ENCODE measurements at places on chromosomes 3 and 15.

- H3K27ac ChIP-seq, result no peak overlapping the region
- no peaks in the 10 kb centered on the region for H3K36me3 ChIP-seq
- no peaks in the 10 kb centered on the region for H3K27me3 ChIP-seq
- no peak for DNase-seq
- H3K4me1 ChIP-seq, result peaks cover 3% of the 10 kb centered on the region
These were observed 213.8 kb downstream of the CHST2 start for GRCh38 chr3:143333367-143333766.

DNA sequence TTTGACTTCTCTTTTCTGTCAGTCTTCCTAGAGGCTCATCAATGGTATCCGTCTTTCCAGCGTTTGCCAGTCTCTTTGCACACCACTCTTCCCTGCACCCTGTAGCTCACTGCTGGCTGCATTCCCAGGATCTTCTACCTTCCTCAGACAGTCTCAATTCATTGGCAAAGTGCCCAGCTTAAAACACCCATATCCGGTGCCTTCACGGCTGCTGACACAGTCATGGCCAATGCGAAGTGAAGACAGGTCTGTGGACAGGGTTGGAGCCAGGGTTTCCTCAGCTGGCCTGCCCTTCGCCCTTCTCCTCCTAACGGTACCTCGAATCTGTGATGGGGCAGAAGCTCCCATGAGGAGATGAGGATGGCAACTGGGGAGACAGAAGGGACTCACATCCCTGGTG is 36.1 kb downstream of the PTH1R start:
- H3K4me1 ChIP-seq, result peaks cover 2% of the 10 kb centered on the region
- peaks cover 2% of the 10 kb centered on the region for H3K36me3 ChIP-seq
- DNase-seq, result no peak
- no peak overlapping the region for H3K4me3 ChIP-seq
- no peak overlapping the region for H3K27ac ChIP-seq

DNA sequence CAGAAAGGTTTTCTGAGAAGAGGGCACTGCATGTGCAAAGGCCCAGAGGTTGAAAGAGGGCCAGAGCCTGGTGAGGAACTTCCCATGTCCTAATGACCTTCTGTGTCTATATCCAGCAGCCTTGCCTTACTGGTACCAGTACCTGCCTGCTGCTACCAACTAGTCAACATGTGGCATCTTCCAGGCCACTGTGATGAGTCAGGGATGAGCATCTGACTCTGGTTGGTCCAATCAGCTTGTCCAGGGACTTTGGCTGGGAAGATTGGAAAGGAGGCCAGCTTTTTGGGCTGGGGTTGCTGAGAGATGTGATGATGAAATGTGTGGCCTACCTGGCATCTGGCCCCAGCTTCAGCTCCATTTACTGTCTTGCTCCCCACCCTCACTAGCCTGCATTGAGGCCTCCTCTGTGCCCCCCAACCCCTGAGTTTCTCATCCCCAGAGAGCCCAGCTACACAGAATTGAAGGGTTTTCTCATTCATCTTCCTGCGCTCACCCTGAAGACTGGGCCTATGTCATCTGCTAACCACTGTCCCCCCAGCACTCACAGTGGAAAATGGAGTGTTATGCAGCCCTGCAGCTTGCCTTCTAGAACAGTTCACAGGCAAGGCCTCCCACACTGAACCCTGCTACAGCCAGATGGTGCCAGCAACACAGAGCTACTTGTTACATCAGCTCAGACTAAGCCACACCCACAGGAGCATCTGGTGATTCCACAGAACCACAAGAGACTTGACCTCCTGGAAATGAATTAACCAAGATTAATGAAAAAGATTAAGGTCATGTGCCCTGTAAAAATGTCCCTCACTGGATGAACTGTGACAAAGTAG is 1.3 kb upstream of the TWF2 start:
- peaks cover 18% of the 10 kb centered on the region for H3K4me1 ChIP-seq
- no peak for DNase-seq
- no peak overlapping the region for H3K4me3 ChIP-seq
- H3K27ac ChIP-seq, result no peak overlapping the region
- no peaks in the 10 kb centered on the region for H3K36me3 ChIP-seq

- H3K27me3 ChIP-seq, result no peaks in the 10 kb centered on the region
- H3K36me3 ChIP-seq, result no peaks in the 10 kb centered on the region
- H3K4me1 ChIP-seq, result 0 out of 2 replicates have a peak, but pooled peaks cover 1% of the 10 kb centered on the region
- no peak overlapping the region for H3K4me3 ChIP-seq
- DNase-seq, result no peak
These were observed 210.8 kb upstream of the NR2E3 start for GRCh38 chr15:71599418-71600151.

DNA sequence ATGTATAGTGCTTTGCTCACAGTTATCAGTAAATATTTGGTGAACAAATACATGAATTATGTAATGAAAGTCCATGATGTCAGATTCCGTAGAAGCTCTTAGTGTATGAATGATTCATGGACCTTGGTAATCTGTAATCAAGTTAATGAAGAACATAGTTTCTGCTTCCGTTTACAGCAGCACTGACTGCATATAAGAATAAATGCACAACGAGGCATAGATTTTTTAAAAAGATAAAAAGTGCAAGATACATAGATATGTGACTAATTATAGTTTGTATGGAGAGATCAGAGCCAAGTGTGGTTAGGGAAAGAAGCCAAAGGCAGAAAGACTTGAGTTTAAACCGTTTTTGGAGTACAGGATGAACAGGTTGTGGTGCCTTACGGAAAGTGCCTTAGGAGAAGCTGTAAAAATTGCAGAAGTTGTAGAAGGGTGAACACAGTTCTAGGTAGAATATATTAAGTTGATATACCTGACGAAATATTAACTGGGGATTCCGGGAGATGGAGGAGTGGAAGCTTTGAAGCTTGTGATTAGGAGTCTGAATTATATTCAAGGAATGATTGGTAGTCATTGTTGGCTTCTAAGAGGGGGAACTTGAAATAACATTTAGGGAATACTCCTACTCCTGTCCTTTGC is 293.1 kb downstream of the NLGN1 start:
- no peaks in the 10 kb centered on the region for H3K4me1 ChIP-seq
- H3K36me3 ChIP-seq, result no peaks in the 10 kb centered on the region
- DNase-seq, result no peak
- no peaks in the 10 kb centered on the region for H3K27me3 ChIP-seq
- H3K27ac ChIP-seq, result no peak overlapping the region

- no peak overlapping the region for H3K27ac ChIP-seq
- H3K4me3 ChIP-seq, result no peak overlapping the region
- no peaks in the 10 kb centered on the region for H3K36me3 ChIP-seq
- no peak for DNase-seq
These were observed 248.1 kb upstream of the CHRNA7 start for GRCh38 chr15:31782016-31782783.

DNA sequence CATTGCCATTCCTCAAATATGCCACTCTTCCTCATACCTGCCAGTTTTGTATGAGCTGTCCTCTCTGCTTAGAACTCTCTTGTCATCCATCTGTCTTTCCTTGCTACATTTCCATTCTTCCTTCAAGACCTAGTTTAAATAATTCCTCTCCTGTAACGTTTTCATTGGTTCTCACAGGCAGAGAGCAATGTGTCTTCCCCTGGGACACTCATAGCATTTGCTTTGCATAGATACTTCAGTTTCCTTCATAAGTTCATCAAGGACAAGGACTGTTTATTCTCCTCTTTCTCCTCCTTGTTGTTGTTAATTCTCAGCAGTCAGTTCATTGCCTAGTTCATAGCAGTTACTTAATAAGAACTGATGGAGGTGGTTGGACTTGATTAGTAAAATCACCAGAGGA is 10.5 kb downstream of the NR2C2 start:
- no peak for DNase-seq
- no peaks in the 10 kb centered on the region for H3K36me3 ChIP-seq
- no peak overlapping the region for H3K4me3 ChIP-seq
- H3K4me1 ChIP-seq, result no peaks in the 10 kb centered on the region
- H3K27me3 ChIP-seq, result no peaks in the 10 kb centered on the region

DNA sequence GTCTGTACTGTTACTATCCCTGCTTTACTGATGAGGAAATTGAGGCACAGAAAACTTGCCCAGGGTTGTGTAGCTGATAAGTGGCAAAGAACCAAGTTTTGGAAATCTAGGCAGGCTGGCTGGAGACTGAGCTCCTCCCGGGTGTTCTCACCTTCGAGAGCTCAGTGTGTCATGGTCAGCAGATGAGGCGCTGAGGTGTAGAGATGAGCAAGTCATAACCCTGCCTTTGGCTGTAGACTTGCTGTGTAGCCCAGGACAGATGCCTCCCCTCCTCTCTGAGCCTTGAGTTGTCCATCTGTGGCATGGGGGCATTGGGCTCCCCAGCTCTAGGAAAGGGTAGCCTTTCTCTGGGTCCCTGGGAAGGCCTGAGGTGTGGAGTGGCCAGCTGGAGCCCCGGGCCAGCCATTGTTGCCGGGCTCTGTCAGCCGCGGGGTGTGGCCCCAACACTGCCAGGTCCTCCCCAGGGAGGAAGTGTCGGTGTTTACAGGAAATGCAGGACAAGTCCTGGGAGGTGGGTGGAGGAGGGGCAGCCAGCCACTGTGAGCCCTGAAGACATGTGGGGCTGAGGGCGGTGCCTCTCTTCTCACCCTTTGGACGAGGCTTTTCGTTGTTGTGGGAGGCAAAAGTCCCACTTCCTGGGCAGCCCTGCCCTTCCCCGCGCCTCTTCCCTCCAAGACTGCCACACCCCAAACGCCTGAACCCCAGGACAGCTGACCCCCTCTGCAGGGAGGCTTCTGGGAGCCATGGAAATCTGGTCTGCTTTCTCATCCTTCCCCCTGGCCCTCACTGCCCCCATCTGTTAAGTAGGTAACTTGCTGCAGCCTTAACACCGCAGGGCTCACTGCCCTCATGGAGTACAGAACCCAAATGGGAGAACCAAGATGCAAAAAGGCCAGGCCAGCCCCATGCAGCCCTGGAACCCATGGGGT is 29.1 kb downstream of the FGD5 start:
- H3K4me3 ChIP-seq, result no peak overlapping the region
- no peaks in the 10 kb centered on the region for H3K36me3 ChIP-seq
- no peak overlapping the region for H3K27ac ChIP-seq
- peaks cover 16% of the 10 kb centered on the region for H3K4me1 ChIP-seq

DNA sequence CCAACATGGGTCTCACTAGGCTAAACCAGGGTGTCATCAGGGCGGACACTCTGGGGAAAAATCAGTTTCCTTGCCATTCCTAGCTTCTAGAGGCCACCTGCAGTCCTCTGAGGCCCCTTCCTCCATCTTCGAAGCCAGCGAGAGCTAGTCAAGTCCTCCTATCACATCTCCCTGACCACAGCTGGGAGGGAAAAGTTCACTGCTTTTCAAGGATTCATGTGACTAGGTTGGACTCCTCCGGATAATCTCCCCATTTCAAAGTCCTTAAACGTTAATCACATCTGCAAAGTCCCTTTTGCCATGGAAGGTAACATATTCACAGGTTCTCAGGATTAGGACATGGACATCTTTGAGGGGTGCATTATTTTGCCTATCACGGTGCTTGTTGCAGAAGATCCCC is 35.9 kb upstream of the MAP3K13 start:
- no peaks in the 10 kb centered on the region for H3K4me1 ChIP-seq
- H3K27me3 ChIP-seq, result no peaks in the 10 kb centered on the region
- H3K27ac ChIP-seq, result no peak overlapping the region
- H3K4me3 ChIP-seq, result no peak overlapping the region
- DNase-seq, result no peak

DNA sequence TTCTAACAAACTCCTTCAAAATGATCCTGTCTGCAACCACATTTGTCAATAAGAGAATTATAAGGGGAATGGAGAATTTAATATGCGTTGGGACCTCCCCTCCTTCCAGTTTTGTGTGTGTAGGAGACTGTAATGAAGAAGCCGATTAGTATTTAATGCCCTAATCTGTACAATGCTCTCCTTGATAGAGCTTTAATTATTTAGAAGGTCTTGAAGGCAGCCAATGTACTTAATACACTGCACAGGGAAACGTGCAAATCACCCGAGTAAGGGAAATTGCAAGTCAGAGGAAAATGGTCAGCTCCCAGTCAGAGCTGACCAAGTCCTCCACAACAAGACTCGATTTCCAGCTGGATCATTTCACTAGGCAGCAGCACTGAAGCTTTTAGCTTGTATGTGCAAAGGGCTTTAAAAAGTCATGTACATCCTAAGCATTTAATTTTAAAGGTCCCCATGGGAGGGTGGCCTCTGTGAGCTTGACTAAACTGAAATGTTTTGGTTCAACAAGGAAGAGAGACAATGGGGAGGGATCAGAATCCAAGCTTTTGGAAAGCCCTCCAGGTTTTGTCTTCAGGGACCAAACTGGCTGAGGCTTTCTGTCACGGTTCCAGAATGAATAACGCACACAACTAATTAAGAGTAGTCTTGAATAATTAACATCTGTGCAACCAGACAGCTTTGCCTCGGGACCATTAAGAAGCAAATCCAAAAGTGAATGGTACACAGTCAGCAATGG is 159.8 kb upstream of the MITF start:
- no peaks in the 10 kb centered on the region for H3K36me3 ChIP-seq
- DNase-seq, result no peak
- no peak overlapping the region for H3K27ac ChIP-seq
- no peaks in the 10 kb centered on the region for H3K4me1 ChIP-seq
- H3K4me3 ChIP-seq, result no peak overlapping the region

Data from iPS DF 6.9 (cell line).